ENCODE measurements at places on chromosomes 3 and 15.
A peak's percentile ranks its signal among the peaks of the same experiment; 100 is the strongest.

- DNase-seq, result no peak
Measured at GRCh38 chr3:129855170-129855831, 38.2 kb downstream of the TMCC1 start.

DNA sequence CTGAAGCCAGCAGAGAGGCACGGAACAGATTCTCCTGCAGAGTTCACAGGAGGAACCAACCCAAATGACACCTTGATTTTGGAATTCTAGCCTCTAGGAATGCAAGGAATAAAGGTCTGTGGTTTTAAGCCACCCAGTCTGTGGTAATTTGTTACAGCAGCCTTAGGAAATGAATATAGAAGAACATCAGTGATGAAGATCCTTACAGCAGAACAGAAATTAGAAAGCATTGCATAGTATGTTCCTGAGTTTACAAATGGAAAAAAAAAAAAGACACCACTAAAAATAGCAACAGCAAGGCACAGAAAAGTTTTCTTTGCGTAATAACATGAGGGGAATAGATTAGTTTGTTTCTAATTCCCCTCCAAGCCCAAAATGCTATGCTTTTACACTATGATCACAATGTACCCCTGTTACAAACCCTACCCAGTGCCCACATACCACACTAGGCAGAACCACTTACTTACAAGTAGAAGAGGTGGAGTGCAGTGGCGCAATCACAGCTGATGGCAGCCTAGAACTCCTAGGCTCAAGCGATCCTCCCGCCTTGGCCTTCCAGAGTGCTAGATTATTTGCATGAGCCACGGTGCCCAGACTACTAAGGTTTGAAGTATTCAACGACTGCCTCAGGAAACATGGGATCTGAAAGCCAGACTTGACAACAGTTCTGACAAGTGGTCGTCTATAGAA, 84.3 kb downstream of the SHQ1 start:
- no peak for DNase-seq

DNA sequence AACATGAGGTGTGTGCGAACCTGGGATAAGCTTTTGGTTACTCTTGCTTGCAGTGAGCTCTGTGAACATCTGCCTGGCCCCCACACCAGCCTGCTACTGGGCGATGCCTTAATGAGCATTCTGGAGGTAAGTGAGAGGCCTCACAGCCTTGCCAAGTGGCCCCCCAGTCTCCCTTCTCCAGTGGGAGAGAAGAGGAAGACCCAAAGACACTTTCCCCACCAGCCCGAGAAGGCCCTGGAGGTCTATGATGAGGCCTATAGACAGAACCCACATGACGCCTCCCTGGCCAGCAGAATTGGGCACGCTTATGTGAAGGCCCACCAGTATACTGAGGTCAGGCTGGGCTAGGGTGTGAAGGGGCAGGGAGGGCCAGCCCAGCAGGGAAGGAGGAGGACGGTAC, 22.5 kb downstream of the TTC21A start:
- no peak for DNase-seq

GRCh38 chr3:177827511-177828207, 630.4 kb upstream of the TBL1XR1 start:
- DNase-seq, result no peak

GRCh38 chr15:94965593-94965992, 734.2 kb downstream of the MCTP2 start:
- no peak for DNase-seq

DNA sequence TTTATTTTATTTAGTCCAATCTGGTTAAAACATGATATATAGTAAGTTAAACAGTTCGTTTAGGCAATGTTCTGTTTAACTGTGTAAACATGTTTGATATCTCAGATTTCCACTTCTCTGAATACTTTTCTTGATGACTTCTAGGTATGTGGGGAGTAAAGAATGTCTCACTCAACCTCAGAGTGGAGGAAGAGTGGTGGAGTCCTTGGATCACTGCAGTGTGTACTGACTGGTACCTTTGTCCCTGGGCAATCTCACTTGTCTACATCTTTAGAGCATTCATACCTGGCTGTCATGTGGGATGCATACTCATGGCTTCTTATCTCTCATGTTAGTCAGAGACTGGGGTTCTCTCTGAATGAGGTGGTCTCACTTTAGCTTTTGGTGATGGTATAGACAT, 15.6 kb downstream of the GADL1 start:
- DNase-seq, result no peak

DNA sequence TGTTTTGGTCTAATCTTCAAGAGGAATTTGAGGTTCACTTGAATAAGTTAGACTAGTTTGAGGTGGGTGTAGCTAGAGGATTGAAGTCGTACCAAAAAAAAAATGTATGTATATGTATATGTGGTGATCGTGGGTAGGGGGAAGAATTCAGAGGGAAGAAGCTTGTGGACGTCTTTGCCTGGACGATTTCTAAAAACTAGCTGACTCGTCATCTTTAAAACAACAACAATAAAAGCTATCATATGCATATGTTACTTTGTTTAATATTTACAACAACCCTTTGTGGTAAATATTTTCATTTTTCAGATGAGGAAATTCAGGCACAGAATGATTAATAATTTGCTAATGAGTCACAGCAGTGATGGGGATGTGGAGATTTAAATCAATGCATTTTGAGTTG, 18.1 kb downstream of the RNF111 start:
- no peak for DNase-seq

DNA sequence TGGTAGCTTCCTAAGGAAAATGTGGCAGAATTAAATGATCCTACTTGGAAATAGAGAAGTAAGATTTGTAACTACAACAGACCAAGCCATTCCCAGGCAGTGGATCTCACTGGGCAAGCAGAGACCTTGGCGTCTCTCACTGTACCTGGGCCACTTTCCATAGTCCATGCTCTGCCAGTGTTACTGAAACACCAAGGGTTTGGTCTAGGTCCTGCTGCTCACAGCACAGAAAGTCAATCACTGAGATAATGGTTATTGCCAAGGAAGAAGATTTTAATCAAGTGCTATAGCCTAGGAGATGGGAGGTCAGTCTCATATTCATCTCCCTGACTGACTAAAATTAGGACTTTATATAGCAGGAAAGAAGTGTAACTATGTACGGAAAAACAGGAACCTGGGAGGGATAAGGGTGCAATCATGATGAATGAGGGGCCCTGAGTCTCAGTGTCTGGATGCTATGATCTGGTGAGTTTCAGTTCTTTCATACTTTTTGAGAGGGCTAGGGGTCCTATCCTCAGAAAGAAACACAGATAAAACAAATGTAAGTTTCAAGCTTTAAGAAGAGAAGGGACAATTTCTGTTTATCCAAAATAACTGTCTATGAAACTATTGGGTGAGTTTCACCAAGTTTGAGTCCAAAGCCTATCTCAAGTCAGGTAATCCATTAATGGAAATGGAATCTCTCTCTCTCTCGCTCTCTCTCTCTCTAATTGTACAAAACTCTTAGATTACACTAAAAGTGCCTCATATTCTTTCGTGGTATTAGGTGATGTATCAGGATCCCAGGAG, 20.6 kb downstream of the GPR15 start:
- DNase-seq, result no peak

DNA sequence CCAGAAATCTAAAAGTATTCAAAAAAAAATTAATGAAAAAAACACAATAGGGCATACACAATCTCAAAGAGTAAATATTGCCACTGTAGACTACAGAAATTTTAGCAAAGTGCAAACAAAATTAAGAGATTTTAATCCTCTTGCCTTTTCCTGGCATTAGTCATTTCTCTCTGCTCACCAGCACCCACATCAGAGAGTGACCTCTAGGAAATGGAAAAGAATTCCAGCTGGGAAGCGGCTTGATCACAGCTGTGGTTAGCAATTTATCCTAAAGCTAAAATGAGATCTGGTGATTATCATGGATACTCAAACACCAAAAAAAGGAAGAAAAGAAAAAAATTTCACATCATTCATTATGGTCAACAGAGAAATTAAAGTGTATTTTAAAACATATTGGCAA, 7.5 kb downstream of the CSNK1G1 start:
- no peak for DNase-seq

- DNase-seq, result peak; percentile 2
Measured at GRCh38 chr3:36124118-36124796, 256.0 kb upstream of the STAC start.

DNA sequence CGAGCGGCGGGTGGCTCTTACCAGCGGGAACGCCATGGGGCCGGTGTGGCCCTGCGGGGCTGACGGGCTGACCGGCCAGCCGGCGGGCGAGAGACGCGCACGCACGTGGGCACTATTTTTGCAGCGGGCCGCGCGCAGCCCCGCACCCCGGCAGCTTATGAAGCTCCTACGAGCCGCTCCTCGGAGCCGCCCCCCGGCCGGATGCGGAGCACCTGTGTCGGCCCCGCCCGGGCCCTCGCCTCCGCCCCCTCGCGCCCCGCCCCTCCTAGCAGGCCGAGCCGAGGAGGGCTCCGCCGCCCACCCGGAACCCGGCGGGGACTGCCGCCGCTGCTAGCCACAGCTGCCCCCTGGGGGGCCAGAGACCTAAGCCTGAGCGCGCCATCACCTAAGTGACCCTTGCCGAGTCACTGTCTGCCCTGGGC, 683 bp upstream of the CPEB1 start:
- DNase-seq, result no peak

DNA sequence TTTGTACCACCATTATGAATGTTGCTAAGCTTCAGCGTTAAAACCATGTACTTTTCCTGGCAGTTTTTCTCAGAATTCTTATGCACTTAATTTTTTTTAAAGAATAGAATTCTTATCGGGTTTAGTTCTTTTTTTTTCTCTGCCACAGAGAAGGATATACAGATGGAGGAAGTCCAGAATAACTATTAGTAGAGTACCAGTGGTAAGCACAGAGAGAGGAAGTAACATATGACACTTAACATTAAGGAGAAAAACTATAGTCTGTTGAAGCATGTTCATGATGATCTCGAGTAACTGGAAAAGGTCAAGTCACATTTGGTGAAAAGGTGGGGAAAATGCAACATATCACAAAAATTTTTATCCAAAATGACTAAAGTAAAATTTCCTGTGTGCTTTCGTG, 68.9 kb downstream of the RNF13 start:
- DNase-seq, result no peak

- peak; percentile 17 for DNase-seq
Measured at GRCh38 chr3:158313338-158313927, 203.5 kb downstream of the RSRC1 start.

GRCh38 chr3:150006794-150007193, 36.1 kb upstream of the PFN2 start:
- DNase-seq, result no peak

- DNase-seq, result no peak
Measured at GRCh38 chr15:27820722-27821121, 278.4 kb downstream of the OCA2 start.

GRCh38 chr15:57329582-57330367, 46.5 kb upstream of the CGNL1 start:
- DNase-seq, result no peak

- peak; percentile 78 for DNase-seq
Measured at GRCh38 chr3:111668888-111669488, 73.8 kb upstream of the ZBED2 start.

DNA sequence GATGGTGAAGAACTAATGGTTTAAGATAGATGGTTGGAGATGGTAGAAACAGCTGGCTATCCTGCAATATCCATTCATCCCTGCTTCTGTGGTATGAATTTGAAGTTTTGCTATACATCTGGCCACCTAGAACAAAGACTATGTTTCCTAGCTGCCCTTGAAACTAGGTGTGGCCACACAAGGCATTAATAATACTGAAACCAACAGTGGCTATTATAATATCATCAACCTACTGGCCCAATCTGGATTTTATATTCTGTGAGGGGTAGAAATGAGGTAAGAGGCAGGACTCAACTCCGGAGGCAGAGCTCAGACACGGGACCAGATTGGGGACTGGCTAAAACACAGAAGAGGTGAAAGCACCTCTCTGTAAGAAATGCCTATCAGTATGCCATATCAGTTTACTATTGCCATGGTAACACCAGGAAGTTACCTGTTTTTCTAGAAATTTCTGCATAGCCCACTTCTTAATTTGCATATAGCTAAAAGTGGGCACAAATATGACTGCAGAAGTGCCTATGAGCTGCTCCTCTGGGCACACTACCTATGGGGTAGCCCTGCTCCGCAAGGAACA, 8.4 kb downstream of the IFT80 start:
- DNase-seq, result no peak

DNA sequence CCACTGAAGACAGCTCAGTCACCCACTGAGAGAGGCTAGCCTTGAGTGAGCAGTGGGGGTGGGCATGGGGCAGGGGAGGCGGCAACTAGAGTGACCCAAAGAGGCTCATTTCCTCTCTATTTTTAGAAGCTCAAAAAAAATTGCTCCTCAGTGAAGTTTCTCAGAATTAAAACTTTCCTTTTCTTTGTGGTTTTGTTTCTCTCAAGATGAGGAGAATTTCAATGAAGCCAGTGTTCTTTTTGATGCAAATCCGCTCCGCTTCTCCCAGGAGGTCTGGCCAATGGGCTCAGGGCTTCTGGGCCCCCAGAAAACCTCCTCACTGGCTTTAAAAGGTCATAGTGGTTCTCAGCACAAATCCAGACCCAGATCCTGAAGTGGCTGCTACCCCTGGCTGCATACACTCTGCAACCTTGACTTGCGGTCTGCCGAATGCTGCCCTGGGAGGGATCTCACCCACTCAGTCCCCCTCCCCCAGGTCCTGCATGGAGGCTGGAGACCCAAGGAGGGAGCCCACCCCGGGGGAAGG, at the start of gene ACSBG1:
TSS of gene ACSBG1 (minus strand) at position 51 of the 526 bp plus-strand sequence. CDS start 64 bp downstream, outside the sequence.
- DNase-seq, result no peak

GRCh38 chr15:27124287-27124871, 153.4 kb downstream of the GABRG3 start:
- DNase-seq, result no peak

GRCh38 chr3:12974819-12975218, 98.4 kb downstream of the IQSEC1 start:
- no peak for DNase-seq

DNA sequence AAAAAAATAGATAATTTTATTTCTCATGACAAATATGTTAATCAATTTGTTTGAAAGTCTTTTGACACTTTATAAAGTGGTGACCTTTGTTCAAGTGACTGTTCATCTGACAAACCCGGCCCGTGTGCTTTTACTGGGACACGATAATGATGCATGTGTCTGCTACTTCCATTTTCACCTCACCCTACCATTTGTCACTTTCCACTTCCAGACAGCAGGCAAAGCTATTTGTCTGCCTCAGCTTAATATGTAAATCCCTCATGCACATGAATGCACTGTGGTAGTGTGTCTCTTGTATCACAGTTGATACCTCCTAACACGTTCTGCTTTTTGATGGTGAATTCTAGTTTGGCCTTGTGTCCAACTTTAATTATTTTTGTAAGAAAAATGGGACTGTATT, 204.3 kb downstream of the BBX start:
- DNase-seq, result no peak

GRCh38 chr3:157871248-157871647, 235.0 kb downstream of the SHOX2 start:
- DNase-seq, result no peak

Measured in DMS153 (cell line).